ENCODE measurements at places on chromosomes 3 and 15. TPM values are rescaled to one million over a fixed set of nuclear protein-coding genes. Genes with fewer than 3 reads are reported as not detected.

The PIGZ gene
- 2.0 TPM for polyA plus RNA-seq

The GCSAM gene
- 16.9 TPM for polyA plus RNA-seq

The TMEM89 gene
- not detected for polyA plus RNA-seq

The PPP2R3A gene
- polyA plus RNA-seq, result 0.09 TPM

The RHOV gene
- polyA plus RNA-seq, result not detected

The NR2E3 gene
- not detected for polyA plus RNA-seq

The GATA2 gene
- polyA plus RNA-seq, result not detected

The SI gene
- polyA plus RNA-seq, result not detected

The ZPLD1 gene
- not detected for polyA plus RNA-seq

The ACAN gene
- polyA plus RNA-seq, result not detected

DNA sequence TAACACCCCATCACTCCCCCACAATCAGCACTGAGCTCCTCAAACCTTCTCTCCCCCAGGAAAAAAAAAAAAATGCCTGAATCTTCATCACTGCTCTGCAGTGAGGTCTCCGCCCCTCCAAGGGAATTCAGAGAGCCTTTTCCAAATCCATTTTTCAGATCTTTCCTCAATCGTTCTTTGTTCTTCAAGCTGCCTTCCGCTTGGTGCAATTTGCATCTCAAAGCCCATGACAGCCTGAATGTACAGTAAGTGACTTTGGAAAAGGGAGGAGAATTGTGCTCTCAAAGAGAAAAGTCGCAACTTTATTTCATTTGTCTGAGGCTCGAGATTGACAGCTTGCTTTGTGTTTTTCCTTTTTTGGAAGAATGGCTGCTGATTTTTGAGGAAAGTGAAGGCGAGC is 75.0 kb downstream of the CORO2B start:
- DNase-seq, result no peak

DNA sequence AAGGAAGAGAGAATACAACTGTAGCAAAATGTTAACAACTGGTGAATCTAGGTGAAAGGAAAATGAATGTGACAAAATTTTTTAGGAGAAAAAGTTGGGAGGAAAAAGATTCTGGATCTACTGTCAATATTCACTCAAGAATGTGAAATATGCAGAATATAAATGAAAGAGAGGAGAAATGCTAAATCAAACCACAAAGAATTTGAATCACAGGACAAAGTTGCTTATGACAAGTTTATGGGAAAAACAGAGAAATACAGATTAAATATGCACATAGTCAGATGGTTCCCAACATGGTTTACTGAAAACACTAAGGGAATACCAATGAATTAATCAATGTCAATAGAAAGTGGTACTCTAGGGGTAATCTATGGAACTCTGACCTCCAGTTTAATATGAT is 27.6 kb downstream of the C3orf33 start:
- no peak for DNase-seq

- DNase-seq, result no peak
These were observed 166.5 kb upstream of the ATP11B start for GRCh38 chr3:182626484-182627467.

DNA sequence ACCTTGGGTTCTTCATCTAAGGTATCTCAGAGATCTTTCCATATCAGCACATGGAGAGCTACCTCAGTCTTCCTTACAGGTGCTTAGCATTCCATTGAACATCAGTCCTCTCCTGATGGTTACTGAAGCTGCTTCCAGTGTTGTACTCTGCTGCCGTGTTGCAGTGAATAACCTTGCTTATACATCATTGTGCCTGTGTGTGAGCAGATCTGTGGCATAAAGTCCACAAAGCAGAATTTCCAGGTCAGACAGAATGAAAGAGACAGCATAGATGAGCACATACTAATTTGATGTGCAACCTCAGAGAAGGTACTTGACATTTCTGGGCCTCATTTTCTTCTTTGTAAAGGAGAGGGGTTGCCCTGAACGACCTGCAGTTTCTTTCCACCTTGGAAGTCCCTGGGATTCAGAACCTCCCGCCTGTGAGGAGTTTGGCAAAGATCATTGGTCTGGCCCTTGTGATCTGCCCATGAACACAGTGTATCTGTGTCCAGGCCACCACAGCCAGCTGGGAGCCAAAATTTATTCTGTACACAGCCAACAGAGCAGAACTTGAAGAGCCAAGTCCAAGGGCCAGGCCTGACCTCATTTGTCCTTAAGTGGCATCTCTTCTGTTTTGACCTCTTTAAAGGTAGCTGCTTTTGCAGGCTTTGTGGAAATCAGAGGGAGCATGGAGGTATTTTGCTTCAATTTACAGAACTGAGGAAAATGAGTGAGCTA is 57.2 kb upstream of the SLC7A14 start:
- DNase-seq, result no peak

GRCh38 chr3:188233320-188233719 is 79.4 kb downstream of the LPP start:
- no peak for DNase-seq

GRCh38 chr3:38649500-38650247 is at the start of gene SCN5A:
SCN5A (minus strand) TSS chr3:38649687; CDS start chr3:38633307, 16,380 bp downstream.
- DNase-seq, result peak; percentile 35

GRCh38 chr3:115623044-115623868 is at the start of gene GAP43:
GAP43 (plus strand) TSS chr3:115623510; CDS start chr3:115623690, 180 bp downstream.
- peak; percentile 16 for DNase-seq

DNA sequence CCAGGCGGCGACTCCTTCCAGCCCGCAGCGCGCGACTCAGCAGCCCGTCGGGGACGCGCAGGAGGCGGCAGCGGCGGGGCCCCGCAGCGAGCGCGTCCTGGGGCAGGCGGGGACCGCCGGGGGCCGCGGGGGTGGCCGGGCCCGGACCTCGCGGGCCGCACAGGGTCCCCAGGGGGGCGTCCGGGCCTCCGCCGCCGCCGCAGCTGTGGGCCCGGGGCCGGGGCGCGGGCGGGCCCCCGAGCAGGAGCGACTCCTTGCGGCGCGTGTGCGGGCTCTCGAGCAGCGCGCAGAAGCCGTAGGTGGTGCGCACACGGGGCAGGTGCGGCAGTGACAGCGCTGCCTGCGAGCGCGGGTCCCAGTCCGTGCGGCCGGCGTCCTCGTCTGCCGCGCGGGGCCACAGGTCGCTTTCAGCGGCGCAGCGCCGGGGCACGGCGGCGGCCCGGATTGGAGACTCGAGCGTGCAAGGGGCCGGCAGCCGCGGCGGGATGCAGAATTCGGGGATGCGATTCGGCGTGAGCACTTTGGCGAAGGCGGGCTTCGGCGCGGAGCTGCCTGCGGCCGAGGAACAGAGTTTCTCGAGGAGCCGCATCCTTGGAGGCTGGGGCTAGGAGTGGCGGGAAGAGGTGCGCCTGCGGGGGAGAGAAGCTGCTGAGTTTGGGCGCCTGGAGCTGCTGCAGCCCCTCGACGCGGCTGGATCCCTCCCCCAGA is 535 bp downstream of the C2CD4B start:
- DNase-seq, result peak; percentile 5

- DNase-seq, result no peak
These were observed 122.0 kb downstream of the TFDP2 start for GRCh38 chr3:142027300-142027699.

- DNase-seq, result no peak
These were observed 16.2 kb downstream of the RPL32 start for GRCh38 chr3:12825156-12825555.

GRCh38 chr15:80982205-80982604 is 7.4 kb downstream of the MESD start:
- DNase-seq, result no peak

- DNase-seq, result no peak
These were observed 56.6 kb upstream of the ADPGK start for GRCh38 chr15:72840114-72840513.

DNA sequence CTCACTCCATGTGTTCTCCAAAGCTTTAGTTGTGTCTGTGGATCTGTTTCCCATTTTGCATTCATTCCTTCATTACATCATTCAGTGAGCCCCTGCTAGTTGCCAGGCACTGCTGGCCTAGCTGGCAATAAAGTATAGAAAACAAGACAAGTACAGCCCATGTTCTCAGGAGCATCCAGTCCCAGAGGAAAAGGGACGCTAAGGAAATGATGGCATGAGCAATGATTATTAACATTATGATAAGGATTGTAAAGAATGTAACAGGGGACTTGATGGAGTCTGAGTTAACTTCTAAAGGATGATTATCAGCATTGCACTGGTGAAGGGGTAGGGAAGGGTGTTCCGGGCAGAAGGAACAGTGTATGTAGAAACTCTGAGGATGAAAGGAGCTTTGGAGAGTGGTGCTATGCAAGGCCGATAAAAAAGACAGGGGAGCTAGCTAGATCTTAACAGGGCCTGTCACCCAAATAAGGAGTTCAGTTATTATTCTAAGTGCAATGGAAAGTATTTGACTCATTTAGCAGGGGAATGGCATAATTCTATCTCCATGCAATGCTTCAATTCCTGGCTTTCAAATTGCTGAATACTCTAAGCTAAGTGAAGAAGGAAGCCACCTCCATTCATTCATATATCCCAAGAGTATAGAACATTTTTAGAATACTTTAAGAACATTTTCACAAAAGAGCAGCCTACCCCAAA is 258.2 kb upstream of the STT3B start:
- no peak for DNase-seq

GRCh38 chr3:168089179-168089771 is 6.4 kb downstream of the GOLIM4 start:
- no peak for DNase-seq

DNA sequence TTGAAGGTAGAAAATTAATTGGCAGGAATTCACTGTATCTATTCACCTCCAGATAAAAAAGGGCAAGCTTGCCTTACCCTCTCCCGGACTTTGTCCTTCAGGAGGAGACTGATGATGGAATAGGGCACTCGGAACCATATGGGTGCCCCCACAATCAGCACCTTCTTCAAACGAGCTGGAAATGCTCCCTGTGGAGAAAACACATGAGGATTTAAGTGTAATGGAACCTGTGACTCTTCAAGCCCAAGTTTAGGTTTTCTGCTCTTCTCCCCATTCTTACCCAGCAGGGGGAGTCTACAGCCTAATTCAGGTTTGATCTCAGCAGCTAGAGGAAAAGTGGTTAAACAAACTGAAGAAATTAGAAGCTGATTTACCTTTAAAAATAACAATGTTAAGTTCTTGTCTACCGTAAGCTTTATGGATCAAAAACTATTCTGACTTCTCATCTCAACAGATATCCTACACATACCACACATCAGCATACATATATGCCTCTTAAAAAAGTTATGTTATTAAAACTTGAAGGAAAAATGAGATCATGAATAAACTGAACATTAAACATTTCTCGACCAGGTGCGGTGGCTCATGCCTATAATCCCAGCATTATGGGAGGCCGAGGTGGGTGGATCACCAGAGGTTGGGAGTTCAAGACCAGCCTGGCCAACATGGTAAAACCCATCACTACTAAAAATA is 57.5 kb upstream of the SIN3A start:
- DNase-seq, result peak; percentile 45

- DNase-seq, result no peak
These were observed 31.5 kb downstream of the NGLY1 start for GRCh38 chr3:25751725-25752124.

DNA sequence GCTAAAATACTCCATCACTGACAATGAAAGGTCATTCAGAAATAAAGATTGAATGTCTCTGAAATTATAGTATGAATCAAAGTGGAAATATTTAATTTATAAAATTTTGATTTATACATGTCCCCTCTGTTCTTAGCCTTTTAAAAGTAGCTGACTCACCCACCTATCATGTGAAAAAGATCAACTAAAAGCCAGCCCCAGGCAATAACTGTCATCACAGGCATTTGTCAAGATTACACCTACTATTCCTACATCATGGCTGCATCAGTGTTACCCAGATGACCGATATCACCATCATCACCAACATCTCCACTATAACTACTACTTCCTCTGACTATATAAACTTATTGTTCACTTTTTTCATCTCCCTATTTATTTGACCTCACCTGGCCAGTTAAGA is 14.3 kb upstream of the PIK3R4 start:
- DNase-seq, result no peak
